GM23248 (cell line): ENCODE measurements at places on chromosomes 13 and 19.
A peak's percentile ranks its signal among the peaks of the same experiment; 100 is the strongest.

GRCh38 chr19:44212866-44213346 lies 574 bp downstream of the ZNF227 start:
- DNase-seq = peak; percentile 69

- DNase-seq = no peak
Measured at GRCh38 chr13:41514853-41515395, 57.6 kb downstream of the RGCC start.

DNA sequence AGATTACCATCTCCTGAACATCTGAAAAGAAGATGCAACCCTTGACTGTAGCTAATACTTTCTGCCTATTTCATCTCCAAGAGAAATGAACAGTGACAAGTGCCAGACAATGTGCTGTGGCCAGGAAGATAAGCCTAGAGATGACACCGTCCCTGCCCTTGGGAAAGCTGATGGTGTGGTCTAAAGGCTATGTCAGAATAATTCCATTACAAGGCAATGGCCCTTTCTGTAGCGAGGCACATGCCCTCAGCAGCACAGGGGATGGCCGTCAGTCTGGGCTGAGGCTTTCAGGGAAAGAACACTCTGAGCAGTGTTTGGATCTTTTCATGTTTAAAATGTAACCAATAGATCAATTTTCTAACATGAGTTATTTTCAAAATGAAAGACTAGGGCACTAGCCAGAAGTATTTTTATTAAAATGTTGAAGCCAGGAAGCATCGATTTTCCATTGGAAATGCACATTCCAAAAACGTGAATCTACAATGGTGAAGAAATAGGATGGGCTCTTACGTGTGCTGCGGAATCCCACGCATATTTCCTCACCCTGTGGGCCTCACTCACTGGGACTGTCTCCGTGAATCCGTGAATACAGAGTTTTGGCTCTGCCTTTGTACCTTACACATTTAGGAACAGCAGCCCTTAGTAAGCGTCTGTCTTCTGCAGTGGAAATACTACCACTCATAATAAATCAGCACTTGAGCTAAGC lies 22.0 kb downstream of the COL4A1 start:
- no peak for DNase-seq

GRCh38 chr13:20190481-20191310 lies 2.0 kb downstream of the GJB2 start:
- peak; percentile 89 for DNase-seq

DNA sequence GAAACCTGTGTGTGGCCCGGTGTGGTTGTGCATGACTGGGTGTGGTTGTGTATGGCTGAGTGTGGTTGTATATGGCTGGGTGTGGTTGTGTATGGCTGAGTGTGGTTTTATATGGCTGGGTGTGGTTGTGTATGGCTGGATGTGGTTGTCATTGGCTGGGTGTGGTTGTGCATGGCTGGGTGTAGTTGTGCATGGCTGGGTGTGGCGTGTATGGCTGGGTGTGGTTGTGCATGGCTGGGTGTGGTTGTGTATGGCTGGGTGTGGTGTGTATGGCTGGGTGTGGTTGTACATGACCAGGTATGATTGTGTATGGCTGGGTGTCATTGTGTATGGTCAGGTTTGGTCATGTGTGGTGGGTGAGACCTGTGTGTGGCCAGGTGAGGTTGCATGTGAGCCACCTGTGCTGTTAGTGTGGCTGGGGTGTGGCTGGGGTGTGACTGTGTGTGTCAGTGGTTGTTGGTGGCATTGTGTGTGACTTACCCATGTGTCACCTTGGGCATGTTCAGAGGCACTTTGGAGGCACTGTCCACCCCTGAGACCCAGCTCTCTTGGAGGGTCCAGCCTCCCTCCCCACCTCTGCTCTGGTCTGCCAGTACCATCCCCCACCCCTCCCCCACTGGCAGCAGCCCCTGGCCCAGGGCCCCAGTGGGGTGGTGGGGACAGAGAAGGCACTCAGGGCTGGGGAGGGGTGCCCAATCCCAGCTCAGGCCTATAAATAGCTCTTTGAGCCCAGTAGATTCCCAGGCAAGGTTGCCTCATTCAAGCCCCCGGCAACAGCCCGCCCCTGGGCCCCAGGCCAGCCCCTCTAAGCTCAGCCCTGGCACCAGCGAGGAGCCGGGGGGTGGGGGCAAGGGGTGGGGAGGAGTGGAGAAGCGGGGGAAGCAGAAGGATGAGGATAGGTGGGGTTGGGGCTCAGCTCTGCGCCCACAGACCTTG lies 3.9 kb upstream of the NCAN start:
- DNase-seq = no peak

DNA sequence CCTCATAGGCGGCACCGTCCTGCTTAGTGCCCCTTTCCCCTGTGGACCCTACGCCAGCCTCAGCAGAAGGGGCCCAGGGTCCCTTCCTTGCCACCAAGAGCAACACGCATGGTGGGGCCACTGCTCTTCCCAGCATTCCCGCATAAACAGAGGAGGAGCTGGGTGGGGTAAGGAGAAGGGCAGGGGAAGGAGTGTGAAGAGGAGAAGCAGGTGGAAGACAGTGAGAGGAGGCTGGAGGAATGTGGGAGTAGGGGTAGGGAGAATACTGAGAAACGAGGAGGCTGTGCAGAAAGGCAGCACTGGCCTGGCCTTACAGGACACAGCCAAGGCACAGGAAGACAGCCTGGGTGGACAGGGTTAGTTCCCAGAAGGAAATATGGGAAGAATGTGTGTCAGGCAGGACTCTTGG lies 43.9 kb downstream of the ZNF331 start:
- DNase-seq = no peak

DNA sequence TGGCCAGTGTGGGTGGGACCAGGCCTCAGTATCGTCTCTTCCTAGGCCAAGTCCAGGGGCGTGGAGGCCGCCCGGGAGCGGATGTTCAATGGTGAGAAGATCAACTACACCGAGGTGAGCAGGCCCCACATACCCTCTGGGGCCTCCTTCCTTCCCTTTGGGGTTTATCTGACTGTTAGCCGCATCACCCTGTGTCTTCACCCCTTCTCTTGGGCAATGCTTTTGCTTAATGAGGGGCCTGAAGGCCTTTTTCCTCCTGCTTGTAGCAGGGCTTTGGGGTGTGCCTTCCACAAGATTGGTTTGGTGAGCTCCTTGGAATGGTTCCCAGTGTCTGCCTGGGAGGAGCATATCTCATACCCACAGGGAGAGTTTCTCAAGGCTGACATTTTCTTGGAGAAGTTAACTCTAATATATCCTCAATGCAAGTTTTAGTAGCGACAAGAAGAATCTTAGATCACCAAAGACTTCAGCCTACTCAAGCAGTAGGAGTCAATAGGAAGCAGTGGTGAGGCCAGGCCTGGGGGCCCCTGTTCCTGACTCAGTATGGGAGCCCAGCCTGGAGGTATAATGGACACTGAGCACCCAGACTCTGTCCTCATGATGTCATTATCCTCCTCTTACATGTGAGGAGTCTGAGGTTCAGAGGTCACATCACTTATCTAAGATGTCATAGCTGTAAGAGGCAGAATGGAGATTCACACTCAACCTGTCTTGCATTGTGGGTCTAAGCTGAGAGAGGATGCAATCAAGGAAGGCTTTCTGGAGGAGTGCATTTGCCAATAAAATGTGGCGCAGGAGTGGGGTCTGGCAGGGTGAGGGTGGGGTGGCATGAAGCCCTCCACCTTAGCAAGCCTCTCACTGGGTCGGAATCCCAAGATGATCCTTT lies 2.0 kb downstream of the GPI start:
- DNase-seq = peak; percentile 73

- no peak for DNase-seq
Measured at GRCh38 chr13:105567951-105568525, 967.4 kb downstream of the EFNB2 start.

DNA sequence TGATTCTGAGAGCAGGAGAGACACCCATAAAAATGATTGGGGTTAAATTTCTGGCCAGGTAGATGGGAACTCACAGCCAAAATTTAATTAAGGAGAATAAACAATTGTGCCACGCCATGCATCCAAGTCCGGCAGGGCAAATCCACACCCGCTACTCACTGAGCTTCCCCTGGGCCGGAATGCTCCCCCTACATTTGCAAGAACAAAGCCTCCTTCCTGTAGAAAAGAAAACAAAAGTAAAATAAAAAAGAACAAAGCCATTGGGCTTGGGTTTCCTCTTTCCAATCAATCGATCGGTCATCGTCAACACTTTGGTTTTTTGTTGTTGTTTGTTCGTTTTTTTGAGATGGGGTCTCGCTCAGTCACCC lies 30.2 kb upstream of the TFDP1 start:
- DNase-seq = no peak

- DNase-seq = no peak
Measured at GRCh38 chr13:111399776-111400538, 79.5 kb downstream of the TEX29 start.

DNA sequence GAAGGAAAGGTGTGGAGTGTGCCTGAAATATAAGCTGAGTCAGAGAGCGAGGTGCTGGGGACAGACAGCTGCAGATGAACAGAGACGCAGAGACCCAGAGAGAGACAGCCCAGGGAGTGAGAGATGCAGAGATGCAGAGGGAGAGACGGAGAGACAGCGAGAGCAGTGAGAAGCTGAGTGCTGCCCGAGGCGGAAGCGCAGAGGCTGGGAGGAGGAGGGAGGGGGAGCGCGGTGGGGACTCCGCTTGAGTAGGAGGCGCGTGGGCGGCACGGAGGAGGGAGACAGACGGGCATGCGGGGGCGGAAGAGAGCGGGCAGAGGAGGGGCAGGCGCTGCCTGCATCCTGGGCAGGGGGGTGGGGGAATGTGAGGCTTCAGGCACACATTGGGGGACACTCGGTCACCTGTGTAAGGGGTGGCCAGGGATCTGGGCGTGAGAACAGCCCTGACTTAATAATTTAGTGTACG lies 25.7 kb downstream of the SLC8A2 start:
- DNase-seq = peak; percentile 36

GRCh38 chr19:917323-918151 lies at the start of gene KISS1R:
Gene KISS1R (plus strand): TSS chr19:917333. CDS start chr19:917503, 170 bp downstream.
- peak; percentile 54 for DNase-seq

DNA sequence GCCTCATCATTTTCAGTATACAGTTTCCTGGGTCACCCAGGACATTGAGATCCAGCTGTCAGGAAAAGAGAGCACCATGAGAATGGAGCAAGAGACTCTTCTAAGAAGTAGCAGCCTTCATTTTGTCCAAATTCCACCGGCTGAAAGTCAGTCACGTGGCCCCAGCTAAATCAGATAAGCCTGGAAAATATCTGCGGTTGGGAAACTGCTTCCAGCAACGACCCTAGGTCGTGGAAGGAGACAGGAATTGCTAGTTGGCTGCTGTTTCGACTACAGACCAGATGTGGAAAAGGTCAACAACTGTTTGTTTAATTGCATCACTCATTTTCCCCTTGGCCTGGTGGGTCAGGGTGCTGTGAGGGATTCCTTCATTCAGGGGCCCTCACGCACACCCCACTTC lies 107.0 kb downstream of the ZNF536 start:
- peak; percentile 22 for DNase-seq

GRCh38 chr13:34467450-34468083 lies 474.5 kb upstream of the NBEA start:
- no peak for DNase-seq

DNA sequence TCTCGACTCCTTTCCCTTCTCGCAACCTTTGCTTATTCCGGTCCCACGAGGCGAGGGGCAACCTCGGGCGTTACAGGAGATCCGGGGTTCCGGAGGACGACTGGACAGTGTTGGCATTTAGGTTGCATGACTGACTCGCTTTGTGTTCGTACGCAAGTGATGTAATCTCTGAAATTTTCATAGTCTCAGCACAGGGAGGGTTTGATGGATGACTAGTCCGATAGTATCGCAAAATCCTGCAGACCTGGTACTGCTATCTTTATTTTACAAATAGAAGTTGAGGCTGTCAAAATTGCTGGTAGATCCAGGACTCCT lies 342 bp downstream of the DDX49 start:
- peak; percentile 61 for DNase-seq

DNA sequence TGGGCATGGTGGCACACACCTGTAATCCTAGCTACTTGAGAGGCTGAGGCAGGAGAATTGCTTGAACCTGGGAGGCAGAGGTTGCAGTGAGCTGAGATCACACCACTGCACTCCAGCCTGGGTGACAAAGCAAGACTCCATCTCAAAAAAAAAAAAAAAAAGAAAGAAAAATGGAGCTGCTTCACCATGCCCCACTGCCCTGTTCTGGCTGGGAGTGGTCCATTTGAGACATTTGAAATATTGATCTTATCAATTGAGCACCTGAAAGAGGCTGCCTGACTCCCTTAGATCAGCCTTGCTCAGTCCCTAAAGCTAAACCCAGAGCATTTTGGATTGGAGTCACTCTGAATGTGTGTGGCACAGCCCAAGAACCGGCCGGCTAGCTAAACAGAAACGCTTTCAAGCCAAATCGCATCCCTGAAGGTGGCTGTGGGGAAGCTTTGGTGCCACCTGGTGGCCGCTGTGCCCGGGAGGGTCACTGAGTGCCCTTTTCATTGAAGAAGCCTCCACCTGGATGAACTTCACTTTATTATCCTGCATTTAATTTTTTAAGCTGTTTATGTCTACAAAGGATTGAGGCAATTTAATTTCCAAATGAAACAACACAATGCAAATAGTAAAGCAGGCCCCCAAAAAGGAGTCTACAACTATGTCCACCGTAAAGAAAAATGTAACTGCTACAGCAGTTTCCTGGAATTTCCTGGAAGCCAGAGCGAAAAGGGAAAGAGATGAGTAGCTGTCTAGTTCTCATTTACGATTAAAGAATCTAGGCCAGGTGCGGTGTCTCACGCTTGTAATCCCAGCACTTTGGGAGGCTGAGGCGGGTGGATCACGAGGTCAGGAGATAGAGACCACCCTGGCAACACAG lies 53.1 kb upstream of the SERPINE3 start:
- peak; percentile 81 for DNase-seq

GRCh38 chr13:46743191-46743590 lies 53.8 kb downstream of the ESD start:
- DNase-seq = no peak

GRCh38 chr19:41531438-41532311 lies 44.3 kb upstream of the CEACAM21 start:
- DNase-seq = peak; percentile 95

DNA sequence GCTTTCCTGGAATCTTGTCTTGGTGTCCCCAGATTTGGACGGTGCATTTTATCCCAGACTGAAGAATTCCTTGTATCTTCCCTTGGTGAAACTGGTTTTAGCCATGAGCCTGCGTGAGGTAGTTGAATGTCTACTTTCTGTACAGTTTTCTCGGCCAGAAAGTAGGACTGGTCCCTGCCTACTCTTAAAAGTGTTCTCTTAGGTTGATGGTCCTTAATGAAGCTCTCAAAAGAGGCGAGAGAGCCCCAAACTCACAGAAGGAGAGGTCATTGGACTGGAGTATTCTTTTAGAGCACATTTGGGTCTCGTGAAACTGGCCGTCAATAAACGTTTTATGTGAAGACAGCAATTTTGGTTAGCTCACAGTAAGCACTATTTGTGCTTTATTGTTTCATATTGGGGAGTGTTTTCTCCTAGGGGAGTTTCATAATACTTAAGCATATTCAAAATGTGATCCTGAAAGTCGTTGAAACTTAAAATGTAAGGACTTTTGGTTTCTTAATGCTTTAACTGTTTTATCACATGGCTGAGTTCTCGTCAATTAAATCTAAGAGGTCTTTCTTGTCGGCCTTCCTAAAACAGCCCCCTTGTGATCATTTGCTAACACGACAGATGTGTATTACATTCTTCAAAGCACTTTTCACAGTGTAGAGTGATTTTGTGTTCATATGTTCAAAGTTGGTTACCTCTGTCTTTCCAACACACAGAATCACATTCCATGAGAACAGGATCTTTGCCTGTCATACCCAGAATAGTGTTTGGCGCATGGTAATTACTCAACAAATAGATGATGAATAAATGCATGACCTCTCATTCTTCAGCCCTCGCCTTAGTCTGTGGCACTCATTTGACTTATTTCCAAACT lies 889 bp downstream of the GTF2F2 start:
- DNase-seq = peak; percentile 65
